ENCODE measurements at places on chromosomes 5 and 9. TPM values are rescaled to one million over a fixed set of nuclear protein-coding genes. Genes with fewer than 3 reads are reported as not detected.

DNA sequence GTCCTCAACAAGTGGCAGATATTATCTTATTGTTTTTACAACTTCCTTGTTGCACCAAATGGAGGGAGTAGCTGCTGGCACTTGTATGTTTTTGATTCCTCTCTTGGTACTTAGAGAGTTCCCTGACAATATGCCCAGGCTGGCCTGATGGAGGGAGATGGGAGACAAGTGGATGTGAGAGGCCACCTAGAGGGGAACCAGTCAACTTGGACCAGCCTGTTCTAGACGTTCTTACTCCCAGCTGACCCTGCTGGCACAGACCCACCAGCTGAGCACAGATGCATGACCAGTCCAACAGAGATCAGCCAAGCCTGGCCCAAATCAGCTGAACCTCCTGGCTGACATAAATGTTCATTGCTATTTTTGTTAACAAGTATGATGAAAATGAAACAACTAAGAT is 60.9 kb upstream of the GDNF start:
- DNase-seq: peak; percentile 66

The IL5 gene
- total RNA-seq: not detected

DNA sequence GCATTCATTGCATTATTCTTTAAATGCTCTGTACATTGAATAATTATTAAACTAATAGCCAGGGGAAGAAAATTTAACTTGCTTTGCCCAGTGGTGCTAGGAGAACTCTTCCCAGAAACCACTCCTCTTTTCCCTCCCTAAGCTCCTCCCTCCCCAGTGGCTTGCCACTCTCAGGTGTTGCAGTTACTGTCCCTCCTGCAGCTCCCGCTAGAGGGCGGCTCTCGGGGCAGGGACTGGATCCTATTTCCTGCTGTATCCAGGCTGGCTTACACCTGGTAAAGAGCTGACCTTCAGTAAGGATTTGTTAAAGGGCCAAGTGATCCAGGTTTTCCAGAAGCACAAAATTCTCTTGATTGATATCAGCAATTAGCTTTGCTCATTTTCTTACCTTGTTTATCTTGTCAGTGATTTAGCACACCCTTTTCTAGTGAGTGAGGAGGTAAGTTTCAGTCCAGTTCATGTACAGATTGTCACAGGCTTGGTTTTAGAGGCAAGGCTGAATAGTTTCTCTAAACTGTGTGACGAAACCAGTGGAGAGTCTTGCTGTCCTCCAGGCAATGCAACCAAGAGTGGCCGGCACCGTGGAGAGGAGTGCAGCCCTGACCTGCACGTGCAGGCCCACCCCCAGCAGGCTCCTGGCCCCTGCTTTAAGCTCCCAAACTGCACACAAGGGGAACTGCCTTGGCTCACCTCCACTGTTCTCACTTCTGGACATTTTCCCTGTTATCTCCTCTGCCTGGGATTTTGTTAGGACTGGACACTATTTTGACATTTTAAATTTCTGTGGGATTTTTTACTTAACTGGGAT is 423.8 kb downstream of the SPOCK1 start:
- peak; percentile 38 for DNase-seq

GRCh38 chr5:9596171-9596780 is 33.9 kb downstream of the TAS2R1 start:
- DNase-seq: peak; percentile 22

DNA sequence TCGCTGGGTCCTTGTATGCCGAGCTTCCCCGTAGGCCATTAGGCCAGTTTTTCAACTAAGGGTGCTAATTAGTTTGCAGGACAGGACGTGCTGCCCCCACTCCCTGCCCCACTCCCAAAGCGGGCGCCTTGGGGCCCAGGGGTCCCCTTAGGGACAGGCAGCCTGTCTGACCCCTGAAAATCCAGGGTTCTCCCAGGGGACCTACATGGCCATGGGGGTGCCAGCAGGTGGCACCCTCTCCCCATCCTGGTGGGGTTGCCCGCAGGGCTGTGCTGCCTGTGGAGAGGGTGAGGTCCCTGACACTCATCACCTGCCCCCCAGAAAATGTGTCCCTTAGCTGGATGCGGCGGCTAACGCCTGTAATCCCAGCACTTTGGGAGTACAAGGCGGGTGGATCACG is 8.5 kb upstream of the CCDC187 start:
- DNase-seq: peak; percentile 69

DNA sequence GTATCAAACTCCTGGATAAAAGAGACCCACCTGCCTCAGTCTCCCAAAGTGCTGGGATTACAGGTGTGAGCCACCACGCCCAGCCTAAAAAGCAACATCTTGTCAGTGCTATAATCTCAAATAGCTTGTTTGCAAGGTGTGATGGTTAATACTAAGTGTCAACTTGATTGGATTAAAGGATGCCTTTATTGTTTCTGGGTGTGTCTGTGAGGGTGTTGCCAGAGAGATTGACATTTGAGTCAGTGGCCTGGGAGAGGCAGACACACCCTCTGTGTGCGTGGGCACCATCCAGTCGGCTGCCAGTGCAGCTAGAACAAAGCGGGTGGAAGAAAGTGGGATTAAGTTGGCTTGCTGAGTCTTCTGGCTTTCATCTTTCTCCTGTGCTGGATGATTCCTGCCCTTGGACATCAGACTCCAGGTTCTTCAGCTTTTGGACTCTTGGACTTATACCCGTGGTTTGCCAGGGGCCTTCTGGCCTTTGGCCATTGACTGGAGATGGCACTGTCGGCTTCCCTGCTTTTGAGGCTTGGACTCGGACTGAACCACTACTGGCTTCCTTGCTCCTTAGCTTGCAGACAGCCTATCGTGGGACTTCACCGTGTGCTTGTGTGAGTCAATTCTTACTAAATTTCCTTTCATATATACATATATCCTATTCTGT is 28.1 kb downstream of the TARS1 start:
- peak; percentile 51 for DNase-seq

DNA sequence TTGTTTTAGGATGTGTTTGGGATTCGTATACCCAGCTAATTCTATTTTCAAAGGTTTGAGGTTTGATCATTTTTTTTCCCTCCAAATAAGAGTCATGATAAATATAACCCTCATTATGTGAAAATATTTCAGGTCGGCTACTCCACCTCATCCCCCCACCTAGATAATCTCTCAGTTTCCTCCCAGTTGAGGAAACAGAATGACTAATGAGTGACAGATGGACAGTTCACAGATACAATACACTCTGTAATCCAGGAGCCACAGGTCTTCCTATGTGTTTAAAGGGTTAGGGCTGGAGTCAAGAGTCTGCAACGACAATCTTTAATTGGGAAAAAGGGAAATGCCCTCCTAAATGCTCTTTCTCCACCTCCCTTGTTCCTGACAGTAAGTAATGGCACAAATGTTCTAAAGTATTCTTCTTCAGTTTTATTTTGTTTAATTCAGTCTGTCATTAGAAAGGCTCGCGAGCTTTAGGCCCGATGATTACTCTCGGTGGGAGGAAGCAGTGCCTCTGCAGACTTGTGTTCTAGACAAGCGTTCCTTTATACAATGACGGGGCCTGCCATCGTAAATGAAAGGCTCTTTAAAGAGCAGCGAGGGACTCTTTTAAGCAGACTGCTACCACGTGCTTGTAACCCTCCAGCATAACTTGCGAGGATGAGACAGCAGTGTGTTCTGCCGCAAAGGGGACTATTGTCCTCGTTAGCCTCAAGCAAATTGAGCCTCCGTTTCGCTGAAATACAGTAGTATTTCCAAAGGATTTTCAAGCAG is 69.0 kb downstream of the MEF2C start:
- DNase-seq: no peak

The SLC6A3 gene
- total RNA-seq: not detected

The FRMPD1 gene
- not detected for total RNA-seq

GRCh38 chr9:1434052-1434767 is 384.1 kb downstream of the DMRT2 start:
- DNase-seq: peak; percentile 24

DNA sequence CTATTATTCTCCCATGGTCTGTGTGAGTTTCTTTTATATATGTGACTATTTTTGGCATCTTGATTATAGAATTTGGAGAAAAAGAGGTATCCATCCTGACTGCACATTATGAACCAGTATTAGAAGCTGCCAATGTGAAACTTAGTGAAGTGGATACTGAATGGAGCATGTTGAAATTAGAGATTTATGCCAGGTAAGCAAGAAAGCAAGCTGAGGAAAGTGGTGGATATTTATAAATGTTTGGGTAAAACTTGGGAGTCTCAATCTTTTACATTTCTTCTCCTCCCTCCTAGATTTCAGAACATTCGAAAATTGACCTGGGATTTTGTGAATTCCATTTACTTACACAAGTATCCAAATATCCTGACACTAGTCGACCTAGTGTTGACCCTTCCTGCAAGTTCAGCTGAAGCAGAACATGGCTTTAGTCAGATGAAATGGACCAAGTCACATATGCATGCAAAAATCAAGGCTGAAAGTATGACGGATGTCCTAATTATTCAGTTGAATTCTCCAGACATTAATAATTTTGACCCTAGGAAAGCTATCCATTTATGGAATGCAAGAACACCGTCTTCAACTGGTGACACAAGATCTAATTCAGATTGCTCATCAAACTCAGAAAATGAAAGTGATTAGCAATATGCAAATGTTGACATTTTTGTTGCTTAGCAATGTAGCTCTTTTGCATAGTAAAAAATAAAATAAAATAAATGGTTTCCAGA is 66.8 kb upstream of the IL7R start:
- peak; percentile 73 for DNase-seq

GRCh38 chr9:26983340-26983739 is 22.1 kb downstream of the LRRC19 start:
- no peak for DNase-seq

The ATG10 gene
- 1.8 TPM for total RNA-seq

The FAM221B gene
- not detected for total RNA-seq

- peak; percentile 40 for DNase-seq
Observed at GRCh38 chr5:80745490-80745889, 90.7 kb upstream of the DHFR start.

DNA sequence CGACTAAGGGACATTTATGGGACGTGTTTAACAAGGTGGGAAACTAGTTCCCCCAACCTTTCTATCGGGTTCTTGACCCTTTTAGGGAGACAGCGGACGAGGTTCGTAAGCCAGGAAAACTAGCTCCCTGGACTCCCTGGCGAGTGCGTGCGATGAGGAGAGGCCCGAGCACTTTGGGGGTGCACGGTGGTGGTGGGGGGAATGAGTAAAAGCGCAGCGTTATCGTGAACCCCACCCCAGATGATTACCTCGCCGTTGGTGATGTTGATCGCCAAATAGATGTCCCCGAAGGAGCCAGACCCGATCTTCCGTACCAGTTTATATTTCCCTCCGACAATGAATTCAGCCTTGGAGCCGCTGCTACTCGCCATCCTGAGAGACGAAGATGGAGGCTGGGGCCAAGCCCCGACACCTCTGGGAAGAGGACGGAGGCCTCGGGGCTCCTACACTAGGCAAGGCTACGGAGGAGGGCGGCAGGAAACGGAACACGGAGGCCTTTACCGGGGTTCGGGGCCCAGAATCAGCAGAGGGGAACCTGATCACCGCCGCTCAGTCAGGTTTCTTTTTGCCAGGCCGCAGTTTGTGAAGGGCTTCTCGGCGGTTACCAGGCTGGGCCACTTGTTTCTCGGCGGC is 529 bp downstream of the CSNK1A1 start:
- DNase-seq: peak; percentile 48

The AMBP gene
- total RNA-seq: not detected

The HSPA4 gene
- 101 TPM for total RNA-seq

DNA sequence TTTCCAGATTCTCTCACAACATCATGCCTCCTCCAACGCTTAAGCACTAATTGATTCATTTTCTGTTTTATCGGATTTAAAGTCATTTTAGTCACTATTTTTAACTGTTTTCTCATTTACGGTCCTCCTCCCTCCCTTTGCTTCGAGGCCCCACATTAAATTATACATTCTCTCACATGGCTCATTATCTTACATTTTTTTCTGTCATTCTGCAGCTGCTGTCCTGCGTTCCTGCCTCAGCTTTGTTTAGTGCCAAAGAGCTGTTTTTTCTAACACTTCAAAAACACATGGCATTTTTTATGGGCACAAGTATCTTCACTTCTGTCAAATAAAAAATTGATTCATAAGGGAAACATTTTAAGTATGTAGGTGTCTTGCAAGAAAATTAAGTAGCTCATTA is 130.1 kb upstream of the FST start:
- no peak for DNase-seq

DNA sequence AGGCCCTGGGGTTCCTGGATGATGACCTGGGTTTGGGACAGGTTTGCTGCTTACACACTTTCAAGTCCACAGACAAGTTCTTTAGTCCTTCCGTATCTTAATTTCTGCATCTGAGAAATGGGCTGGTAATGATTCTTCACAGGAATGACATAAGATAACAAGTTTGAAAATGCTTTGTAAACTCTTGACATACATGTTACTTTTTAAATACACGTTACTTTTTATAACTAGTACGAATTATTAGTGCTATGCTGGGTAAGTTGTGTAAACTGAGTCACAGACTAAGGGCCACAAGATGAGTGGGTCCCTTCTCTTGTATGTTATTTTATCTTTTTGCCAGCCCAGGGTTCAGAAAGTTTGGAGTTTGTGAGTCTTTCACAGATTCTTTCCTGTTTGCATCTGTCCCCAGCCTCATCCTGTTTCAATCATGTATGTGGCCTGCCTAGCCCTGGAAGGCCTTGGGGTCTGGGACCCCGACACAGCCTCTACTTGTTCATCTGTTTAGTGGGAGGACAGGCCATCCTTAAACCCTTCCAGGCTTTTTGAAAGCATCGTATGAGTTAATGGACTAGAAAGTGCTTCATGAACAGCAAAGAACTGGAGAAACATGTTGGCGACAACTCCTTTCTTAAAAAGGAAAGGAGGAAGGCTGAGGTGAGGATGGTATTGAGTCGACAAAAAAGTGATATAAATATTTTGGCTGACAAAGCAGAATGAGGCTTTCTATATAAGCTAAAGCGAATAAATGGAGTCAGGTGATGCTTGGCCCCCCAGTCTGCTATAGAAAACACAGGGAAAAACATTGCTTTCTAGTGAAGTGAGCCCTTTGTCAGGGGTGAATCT is 9.3 kb downstream of the ZNF618 start:
- DNase-seq: no peak

The CDKN2B-AS1 gene
- total RNA-seq: 4.1 TPM

GRCh38 chr5:14569948-14570691 is 11.5 kb upstream of the OTULINL start:
- DNase-seq: no peak

The RNF183 gene
- total RNA-seq: not detected

- no peak for DNase-seq
Observed at GRCh38 chr9:372128-372527, 157.5 kb downstream of the DOCK8 start.
